Stimulated activated naive B cell treated with anti-CD40 and anti-IgM and Interleukin-4, amounts not matched to agents 10 μg/mL and 1 μg/mL and 100 μg/mL, for 72 hours (primary cell): ENCODE measurements at places on chromosomes 1 and 21.

DNA sequence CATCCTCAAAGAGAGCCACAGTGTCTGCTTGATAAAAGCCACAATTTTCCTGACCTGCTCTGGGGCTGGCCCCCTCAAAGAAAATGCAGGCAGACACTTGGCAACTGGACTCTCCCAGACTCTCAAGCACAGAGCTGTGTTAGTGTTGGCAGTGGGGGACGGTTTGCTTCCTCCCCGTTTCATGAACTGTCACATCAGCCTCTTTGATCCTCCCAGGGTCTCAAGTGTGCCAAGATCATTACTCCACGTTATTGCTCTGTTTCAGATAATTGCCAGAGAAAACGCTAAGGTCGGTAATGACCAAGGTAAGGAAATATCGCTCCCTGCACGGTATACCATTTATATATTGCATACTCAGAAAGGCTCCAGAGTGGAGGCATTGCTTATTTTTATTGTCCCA lies 138.8 kb downstream of the NTMT2 start:
- no peak for DNase-seq

DNA sequence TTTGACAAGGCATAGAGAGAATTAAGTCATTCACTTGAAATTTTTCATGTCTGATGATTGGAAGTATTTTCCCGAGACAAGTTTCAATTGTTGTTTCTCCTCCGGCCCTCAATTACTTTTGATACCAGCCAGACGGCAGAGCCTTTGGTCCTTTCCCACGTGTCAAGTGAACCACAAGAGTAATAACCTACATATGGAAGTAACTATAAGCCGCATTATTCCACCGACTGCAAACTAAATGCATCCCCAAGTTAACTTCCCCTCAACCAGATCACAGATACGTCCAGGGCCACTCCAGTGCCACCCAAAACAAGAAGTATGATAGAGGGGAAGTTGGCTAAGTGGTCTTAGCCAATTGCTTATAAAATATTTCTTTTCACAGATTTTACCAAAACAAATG lies 20.2 kb downstream of the COLGALT2 start:
- DNase-seq = no peak

DNA sequence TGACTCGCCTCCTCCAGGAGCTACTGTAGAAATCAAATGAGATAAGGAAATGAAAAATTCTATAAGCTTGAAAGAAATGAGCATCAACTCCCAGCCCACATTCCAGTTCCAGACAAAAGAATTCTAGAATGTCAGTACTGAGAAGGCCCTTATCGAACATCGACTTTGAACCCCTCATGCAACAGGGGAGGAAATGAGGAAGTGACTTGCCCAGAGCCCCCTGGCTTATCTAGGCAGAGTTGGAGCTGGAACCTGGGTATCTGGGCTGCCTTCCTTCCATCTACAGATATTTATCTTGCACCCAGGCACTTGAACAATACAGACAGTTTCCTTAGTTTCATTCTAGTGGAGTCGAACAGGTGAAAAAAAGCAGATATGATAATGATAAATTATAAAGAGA lies 22.3 kb downstream of the MECR start:
- DNase-seq = no peak

DNA sequence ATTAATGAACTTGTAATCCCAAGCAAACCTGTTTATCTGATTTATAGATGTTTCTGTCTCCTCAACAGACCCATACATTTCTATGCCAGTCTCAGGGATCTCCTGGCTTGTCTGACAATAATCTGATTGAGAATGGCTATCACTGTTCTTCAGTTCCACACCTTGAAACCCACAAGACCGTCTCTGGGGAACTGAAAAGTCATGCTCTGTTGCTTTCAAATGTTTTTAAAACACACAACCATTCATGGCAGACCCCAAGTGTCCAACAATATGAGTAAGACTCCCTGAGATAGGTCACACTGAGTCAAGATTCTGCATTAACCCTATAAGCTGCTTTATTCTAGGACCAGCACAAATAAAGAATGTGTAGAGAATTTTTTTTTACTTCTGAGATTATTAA lies 611.2 kb upstream of the PLXNA2 start:
- no peak for DNase-seq

GRCh38 chr1:115676498-115677181 lies 34.9 kb downstream of the VANGL1 start:
- DNase-seq = no peak

- no peak for DNase-seq
These were observed 16.5 kb upstream of the CFHR5 start for GRCh38 chr1:196960854-196961253.

- DNase-seq = no peak
These were observed 137.1 kb downstream of the PIK3R3 start for GRCh38 chr1:45995298-45995697.

DNA sequence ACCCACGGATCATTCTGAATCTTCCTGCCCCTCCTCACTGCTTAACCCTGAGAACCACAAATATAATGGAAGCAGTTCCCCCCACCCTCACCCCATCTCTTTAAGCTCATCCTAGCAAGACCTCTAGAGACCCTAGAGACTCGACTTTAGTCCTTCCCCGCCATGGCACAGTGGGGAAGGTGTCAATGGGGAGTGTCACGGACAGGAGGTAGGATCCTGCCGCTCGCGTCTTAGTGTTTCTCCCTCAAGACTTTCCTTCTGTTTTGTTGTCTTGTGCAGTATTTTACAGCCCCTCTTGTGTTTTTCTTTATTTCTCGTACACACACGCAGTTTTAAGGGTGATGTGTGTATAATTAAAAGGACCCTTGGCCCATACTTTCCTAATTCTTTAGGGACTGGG lies 677 bp upstream of the PMF1 start:
- no peak for DNase-seq

- no peak for DNase-seq
These were observed 5.3 kb downstream of the SAMD11 start for GRCh38 chr1:928825-929661.

DNA sequence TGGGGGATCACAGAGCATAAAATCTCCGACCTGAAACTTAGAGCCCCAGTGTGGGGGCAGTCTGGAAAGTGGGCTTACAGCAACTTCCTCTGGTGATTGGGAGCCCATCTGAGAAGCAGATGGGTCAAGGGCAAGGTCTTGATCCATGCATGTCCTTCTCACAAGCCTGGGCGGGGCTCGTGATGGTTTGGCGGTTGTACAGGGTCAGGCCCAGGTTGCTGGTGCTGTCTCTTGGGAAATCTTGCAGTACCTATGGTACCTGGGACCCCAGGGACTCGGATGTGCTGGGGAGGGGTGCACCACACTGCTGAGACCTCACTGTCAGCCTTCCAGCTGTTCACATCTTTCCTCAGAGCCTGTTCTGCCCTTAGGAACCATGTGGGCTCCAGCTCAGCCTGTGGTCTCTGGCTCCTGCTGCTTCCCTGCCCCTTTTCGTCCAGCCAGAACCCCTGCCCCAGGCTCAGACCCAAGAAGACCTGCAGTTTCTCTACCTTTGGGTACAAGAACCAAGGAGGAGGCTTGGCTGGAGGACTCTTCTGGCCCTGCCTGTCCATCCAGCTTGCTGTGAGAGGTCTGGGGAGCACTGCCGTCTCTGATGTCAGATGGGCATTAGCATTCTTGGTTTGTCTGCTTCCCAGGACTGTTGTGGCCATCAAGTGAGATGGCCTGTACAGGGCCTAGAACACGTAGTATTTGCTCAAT lies 24.5 kb downstream of the WNT4 start:
- DNase-seq = no peak

DNA sequence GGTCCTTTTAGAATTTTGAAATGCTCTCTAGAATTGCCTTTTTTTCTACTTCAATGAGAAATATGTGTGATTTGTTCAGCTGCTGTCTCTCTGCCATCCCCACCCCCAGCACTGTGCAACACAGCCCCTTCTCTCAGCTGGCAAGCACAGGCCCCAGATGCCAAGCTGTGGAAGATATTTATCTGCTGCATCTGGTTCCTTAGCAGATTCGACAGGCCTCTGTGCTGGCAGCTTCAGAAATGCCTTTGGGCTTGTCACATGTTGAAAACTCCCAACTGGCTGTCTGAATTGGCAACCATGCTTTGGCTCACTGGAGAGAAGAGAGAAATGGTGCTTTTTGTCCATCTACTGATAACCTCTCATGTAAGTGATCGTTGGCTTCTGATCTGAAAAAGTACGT lies 206.7 kb upstream of the C1orf87 start:
- DNase-seq = no peak
